ENCODE measurements at places on chromosomes 5 and 9. TPM values are rescaled to one million over a fixed set of nuclear protein-coding genes. Genes with fewer than 3 reads are reported as not detected.

Gene SELENOP
- polyA plus RNA-seq = 70.8 TPM

Gene ADAMTSL1
- 0.08 TPM for polyA plus RNA-seq

Gene CD14
- 7.3 TPM for polyA plus RNA-seq

DNA sequence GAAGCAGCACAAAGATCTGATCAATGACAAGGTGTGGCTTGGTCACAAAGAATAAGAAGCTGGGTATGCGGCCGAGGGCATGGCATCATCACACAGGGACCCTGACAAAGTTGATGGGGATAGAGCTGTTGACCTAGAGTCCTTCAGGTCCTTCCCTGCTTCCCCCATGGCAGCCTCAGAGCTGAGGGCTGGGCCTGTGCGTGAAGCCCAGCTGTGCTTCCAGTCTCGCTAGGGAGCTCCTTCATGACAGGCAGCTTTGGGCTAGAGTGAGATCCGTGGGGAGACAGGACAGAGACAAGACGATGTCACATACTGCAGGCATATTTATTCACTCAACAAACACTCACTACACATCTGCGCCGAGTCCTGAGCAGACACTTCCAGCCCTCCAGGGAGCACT is 56.4 kb upstream of the NEURL1B start:
- no peak for DNase-seq

DNA sequence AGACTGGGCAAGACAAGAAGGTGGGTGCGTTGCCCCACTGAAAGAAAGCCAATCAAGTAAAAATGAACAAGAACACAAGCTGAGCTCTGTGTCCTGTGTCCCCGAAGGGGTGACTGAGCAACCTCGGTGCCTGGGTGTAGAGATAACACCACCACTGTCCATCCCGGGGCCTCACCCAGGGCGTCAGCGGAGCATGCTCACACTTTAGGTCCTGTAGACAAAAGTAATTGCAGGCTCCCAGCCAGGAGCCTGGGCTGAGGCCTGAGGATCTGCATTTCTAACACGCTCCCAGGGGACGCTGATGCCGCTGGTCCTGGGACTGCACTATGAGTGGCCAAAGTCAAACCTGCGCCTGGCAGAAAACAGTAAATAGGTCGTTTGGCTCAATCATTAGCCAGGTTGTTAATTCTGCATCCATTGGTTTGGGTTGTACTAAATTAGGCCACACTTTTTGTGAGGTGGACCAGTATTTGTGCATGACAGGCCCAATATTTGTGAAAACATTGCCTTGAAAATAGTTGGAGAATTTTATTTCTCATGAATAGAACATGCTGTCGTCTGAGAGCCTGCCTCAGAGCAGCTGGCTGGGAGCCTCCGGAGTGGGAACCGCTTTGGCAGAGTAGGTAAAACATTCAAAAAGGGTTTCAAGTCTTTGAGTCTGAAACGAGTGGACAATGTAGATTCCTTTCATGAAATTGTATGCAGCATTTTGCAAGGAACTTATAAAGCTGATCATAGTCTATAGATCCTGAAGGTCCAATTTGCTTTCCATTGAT is 38.3 kb downstream of the ANKRD33B start:
- DNase-seq = no peak

All from psoas muscle (tissue), 8 donors.